ENCODE measurements at places on chromosomes 4 and X.

DNA sequence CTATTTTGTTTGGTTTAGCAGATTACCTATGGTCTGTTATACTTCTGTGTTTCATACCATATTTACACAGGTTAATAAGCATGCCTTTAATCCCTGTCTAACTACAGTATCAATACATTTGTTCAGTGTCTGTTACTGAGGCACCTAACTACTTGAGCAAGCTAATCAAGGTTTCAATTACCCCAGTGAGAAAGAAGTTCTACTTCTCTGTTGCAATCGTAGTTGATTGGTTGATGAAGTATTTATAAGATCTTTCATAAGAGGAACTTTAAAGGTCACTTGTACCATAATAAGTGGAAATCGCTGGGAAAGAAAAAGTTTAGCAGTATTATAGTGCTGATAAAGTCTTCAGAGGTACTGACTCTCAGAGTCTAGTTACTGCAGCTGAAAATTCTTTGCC, 490.6 kb downstream of the RPA4 start:
- no peak for DNase-seq

- no peak for DNase-seq
Measured at GRCh38 chrX:38796946-38797345, 4.3 kb upstream of the MID1IP1 start.

DNA sequence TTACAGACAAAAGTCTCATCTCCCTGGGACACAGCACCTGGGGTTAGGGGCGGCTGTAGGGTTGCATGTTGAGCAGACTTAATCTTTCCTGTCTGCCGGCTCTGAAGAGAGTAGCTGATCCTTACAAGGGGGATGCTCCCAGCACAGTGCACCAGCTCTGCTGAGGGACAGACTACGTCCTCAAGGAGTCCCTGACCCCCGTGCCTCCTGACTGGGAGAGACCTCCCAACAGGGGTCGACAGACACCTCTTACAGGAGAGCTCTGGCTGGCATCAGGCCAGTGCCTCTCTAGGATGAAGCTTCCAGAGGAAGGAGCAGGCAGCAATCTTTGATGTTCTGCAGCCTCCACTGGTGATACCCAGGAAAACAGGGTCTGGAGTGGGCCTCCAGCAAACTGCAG, 506.0 kb upstream of the FMR1 start:
- DNase-seq = no peak

- no peak for DNase-seq
Measured at GRCh38 chr4:159248384-159249178, 145.7 kb downstream of the RAPGEF2 start.

GRCh38 chr4:18406264-18406663, 384.7 kb upstream of the LCORL start:
- DNase-seq = no peak

DNA sequence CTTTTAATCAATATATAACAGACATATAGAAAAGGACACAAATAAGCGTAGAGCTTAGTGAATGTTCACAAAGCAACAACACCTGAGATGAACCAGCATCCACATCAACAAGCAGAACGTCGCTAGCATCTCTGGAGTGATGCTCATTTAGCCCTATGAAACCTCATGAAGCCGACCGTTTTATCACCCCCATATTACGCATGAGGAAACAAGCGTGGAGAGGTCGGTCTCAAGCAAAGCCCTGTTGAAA, 524 bp upstream of the RPS3A start:
- DNase-seq = no peak

DNA sequence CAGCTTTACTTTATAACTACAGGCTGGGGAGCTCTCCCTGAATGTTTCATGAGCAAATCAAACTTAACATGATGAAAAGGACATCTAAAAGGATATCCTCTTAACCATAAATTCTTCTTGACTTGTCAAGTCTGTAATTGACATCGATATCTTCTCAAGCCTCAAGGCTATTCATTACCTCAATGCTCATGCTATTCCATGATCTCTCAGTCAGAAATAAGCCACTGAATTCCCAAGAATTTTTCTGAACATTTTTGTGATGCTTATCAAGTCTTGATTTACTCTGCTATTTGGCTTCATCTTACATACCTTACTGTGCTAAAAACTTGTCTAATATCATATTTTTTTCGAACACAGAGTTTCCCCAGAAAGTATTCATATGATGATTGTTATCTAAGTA, 433.4 kb downstream of the PDGFC start:
- DNase-seq = no peak

GRCh38 chr4:139108567-139109128, 68.4 kb downstream of the ELF2 start:
- no peak for DNase-seq

GRCh38 chrX:133374874-133375387, 40.4 kb downstream of the GPC4 start:
- DNase-seq = no peak

GRCh38 chr4:13626492-13627177, 890 bp downstream of the BOD1L1 start:
- DNase-seq = no peak

GRCh38 chr4:128862608-128863311, 53.3 kb downstream of the JADE1 start:
- no peak for DNase-seq

DNA sequence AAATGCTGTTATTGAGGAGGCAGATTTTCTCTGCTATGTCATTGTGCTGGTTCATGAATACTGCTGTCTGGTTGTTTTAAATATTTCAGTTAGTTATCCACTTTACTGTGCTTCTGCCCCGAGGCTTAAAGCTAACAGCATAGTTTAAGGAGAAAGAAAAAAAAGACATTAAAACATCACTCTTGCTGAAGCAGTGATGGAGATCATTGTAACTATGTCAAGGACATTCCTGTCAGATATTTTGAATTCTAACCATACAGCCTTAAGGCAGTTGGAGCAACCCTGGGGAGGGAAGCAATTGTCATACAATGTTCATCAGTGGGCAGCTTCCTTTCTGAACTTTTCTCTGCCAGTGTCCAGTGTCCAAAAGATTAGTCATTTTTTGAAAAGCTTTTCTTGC, 199.0 kb upstream of the DDX53 start:
- DNase-seq = no peak

- DNase-seq = no peak
Measured at GRCh38 chrX:34909151-34909550, 33.4 kb upstream of the FAM47B start.

- no peak for DNase-seq
Measured at GRCh38 chr4:19193274-19193981, 1058.3 kb upstream of the SLIT2 start.

DNA sequence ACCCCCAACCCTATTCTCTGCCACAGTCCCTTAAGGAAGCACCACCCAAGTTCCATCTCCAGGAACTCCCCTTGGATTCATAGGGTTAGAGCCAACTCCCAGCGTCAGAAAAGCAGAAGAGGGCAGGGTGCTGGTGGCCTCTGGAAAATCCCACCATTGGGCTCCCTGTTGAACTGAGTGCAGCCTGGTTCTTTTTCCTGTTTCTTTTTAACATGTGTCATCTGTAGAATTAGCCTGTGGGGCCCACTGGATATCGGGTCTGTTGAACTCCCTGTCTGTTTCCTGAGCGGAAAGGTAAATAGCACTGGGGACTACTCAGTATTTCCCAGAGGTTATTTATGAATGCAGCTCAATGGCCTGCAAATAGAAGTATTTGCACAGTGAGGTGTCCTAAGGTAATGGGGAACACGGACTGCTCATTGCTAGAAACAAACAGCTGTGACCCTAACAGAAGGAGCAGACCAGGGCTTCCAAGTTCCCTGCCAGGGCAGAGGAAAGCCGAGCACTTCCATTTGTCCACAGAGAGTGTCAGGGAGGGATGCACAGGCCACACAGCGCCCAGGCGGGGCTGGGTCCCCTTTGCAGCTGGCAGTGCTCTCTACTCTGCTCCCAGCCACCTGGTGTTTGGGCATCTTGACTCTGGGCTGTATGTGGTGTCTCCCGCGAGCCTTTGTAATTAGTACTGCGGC, 102.6 kb downstream of the FHDC1 start:
- no peak for DNase-seq

GRCh38 chrX:101078716-101079598, at the start of gene TMEM35A:
TSS of gene TMEM35A (plus strand) at chrX:101078879. CDS start at chrX:101079003, 124 bp downstream.
- DNase-seq = no peak

DNA sequence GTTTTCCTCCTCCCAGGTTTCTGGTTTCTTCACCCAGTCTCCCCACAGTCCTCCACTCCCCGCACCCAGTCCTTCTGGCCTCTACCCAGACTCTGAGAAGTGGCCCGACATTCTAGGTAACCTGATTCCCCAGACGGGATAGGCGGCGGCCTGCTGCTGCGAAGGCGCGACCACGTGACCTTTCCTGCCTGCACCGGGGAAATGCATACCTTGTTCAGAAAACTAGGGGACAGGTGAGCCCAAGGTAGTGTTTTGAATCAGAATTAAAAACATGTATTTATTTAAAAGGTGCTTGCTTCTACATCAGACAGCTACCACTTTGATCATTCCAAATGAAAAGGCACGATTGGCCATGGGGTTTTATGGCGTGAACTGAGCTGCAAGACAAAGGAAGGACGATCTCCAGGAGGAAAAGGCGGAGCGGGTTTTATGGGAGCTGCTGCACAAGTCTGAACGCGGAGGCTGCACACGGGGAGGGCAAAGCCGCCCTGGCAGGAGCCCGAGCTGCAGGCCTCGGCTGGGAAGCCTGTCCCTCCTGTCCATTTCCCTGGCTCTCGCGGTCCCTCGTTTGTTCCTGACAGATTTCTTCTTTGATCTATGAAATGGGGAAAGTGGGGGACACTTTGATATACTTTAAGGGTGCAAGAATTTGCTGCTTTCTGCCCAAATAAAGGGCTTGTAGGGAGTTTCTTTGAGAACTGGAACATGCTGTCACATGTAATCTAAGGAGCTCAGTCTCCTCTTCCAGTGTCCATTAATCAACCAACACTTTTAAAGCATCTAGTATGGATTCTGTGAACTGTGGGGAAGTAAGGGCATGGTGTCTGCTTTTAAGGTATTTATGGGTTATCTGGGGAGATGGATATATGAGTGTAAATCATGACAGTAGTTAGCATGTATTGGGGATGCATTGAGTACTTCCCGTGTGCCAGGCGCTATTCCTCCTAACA, 150.9 kb downstream of the SPRY1 start:
- no peak for DNase-seq

GRCh38 chrX:67673741-67674274, 130.0 kb downstream of the AR start:
- no peak for DNase-seq

GRCh38 chrX:13376857-13377549, 57.1 kb upstream of the ATXN3L start:
- DNase-seq = peak; percentile 2

DNA sequence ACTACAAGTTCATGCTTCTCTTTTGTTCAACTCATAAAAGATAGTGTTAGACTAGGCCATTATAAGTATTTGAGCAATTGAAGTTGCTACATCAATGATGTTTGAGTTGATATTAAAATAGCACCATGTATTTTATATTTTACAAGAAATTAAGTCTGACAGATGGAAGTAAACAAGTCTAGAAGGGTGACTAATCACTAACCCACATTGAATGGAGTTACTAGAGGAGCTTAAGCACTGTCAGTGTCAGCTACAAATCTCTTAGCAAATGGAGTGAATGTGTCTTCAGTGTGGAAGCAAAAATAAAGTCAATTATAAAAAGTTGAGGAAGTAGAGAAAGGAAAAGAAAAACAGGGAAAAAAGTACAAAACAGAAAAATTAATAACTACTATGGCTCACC, 592.5 kb downstream of the PCDH18 start:
- no peak for DNase-seq

- no peak for DNase-seq
Measured at GRCh38 chr4:154559494-154560418, 3.1 kb upstream of the FGB start.

DNA sequence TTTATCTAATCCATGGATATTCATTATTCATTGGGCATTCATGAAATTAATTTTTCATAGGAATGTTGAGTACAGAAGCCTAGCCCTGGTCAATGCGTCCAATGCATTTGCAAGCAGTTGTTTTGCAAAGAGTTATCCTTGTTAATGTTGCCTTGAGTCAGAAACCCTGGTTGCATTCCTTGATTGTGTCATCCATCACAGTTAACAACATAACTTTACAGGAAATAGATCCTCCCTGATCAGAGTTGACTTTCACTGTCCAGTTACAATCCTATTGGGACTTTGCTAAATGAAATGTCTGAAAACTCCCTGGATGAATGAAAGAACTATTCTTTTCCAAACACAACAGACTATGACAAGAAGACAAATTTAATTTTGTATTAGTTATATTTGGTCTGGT, 924.3 kb upstream of the SLIT2 start:
- DNase-seq = no peak

DNA sequence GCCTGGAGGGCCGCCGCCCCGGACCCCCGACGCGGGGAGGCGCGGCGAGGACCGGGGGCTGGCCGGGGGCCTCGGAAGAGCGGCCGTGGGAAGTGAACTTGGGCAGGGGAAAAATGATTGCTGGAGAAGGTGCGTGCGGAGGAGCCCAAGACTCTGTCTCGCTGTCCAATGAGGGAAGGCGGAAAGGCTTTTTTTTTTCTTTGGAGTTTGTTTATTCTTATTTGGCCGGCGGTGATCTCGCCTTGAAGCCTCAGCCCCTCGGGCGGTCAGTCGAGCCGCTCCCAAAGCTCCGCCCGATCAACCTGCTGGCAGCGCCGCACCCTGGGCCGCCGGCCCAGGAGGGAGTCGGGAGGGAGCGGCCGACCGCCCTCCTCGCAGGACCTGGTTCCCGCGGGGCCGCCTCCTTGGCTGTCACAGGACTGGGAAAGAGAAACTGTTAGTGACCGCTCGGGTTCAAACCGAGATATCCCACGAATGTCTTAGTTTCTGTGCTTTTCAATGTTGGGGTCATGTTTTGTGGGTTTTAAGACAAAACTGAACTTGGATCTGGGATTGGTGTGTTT, 2.5 kb downstream of the CPEB2 start:
- DNase-seq = peak; percentile 73

DNA sequence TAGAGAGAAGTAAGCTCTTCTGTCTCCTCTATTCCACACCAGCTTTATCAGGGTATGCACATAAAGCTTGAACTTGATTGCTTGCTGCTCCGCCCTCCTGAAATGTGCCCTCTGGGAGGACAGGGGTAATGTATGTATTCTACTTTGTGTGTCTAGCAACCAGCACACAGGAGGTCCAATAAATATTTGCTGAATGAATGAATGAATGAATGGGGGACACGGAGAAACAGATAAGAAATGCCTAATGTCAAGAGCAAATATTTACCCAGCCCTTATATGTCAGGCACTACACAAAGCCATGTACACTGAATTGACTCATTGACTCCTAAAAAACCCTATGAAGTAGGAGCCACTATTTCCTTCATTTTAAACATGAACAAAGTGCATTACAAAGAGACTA, 2.3 kb upstream of the MSL3 start:
- DNase-seq = no peak

DNA sequence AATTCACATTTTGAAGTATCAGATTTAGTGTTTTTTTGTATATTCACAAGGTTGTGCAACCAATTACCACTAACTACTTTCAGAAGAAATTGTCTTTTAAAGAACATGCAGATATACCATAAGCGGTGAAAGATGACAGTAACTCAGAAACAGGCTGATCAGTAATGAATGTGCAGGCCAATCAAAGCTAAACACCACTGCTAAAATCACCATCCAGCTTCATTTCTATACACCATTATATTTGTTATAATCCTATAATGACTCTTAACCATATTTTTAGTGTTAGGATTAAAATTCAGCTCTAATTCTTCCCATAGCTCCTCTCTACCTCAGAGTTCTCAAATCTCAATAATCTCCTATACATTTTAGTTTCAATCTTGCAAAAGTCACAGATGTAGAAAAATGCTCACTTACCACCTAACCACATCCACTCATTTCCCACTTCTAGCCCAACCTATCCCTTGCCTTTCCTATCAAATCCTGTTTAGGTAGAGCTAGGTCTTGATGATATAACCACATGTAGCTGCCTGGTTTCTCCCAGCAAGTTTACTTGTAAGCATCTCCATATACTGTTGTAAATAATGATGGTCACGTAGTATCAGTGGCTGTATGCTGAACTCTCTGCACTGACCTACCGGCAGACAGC, 16.6 kb downstream of the COQ2 start:
- DNase-seq = no peak
